Tibial nerve (tissue), 4 donors: ENCODE measurements at places on chromosomes 16 and 17. TPM values are rescaled to one million over a fixed set of nuclear protein-coding genes. Genes with fewer than 3 reads are reported as not detected.

Gene PLXDC1
- 95.1 TPM for total RNA-seq

Gene SLC5A11
- not detected for total RNA-seq

Gene MT1M
- 39.8 TPM for total RNA-seq

Gene SLFN12
- total RNA-seq = 18.2 TPM

Gene SLC35G6
- not detected for total RNA-seq

Gene MILR1
- 6.7 TPM for total RNA-seq

- H3K27ac ChIP-seq = peak overlapping the region; percentile 97
- no peaks in the 10 kb centered on the region for H3K27me3 ChIP-seq
- H3K4me1 ChIP-seq = peaks cover 77% of the 10 kb centered on the region
- peak overlapping the region; percentile 71 for H3K4me3 ChIP-seq
- peaks cover 5% of the 10 kb centered on the region for H3K36me3 ChIP-seq
- peak; percentile 93 for DNase-seq
Observed at GRCh38 chr17:48051706-48052486, 3.7 kb downstream of the NFE2L1 start.

DNA sequence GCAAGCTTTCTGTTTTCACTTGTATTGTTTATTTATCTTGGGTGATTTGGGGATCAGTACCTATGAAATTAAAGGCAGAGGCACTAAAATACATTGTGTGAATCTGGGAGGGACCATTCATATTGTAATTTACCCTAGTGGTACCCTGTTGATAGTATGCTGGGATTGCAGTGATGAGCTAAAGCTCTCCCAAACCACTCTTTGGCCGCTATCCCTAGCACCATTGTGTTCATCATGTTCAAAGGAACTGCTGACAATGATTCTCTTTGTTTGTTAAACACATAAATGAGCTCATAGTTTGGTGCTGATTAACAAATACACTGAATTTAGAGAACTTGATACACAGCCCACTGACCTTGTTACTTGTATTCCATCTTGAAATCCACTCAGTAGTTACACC lies 1469.8 kb downstream of the CDH11 start:
- no peak overlapping the region for H3K4me3 ChIP-seq
- no peaks in the 10 kb centered on the region for H3K36me3 ChIP-seq
- no peak for DNase-seq
- H3K27me3 ChIP-seq = no peaks in the 10 kb centered on the region
- H3K27ac ChIP-seq = no peak overlapping the region

DNA sequence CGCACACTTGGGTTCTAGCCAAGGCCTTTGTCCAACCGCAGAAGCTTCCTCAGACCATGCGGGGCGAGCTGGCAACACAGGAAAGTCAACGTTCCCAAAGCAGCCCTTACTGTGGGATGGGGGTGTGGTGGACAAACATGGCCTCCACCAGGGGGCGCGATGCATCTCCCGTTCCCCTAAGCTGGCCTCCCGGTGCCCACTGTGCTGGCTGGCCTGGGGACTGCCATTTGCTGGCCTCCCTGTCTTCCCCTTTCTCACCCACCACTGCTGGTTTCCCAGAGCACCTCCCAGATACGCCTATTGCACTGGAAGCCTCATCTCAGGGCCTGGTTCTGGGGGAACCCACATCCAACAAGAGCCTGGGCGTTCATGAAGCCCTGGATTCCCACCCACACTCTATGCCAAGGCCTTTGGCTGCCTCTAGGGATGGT lies 145.3 kb downstream of the IRF8 start:
- no peaks in the 10 kb centered on the region for H3K36me3 ChIP-seq
- H3K4me1 ChIP-seq = no peaks in the 10 kb centered on the region
- H3K27ac ChIP-seq = no peak overlapping the region
- no peak overlapping the region for H3K4me3 ChIP-seq
